ENCODE measurements at places on chromosomes 1 and 21.

GRCh38 chr1:157695417-157695816 lies 5.2 kb downstream of the FCRL3 start:
- no peak for DNase-seq

DNA sequence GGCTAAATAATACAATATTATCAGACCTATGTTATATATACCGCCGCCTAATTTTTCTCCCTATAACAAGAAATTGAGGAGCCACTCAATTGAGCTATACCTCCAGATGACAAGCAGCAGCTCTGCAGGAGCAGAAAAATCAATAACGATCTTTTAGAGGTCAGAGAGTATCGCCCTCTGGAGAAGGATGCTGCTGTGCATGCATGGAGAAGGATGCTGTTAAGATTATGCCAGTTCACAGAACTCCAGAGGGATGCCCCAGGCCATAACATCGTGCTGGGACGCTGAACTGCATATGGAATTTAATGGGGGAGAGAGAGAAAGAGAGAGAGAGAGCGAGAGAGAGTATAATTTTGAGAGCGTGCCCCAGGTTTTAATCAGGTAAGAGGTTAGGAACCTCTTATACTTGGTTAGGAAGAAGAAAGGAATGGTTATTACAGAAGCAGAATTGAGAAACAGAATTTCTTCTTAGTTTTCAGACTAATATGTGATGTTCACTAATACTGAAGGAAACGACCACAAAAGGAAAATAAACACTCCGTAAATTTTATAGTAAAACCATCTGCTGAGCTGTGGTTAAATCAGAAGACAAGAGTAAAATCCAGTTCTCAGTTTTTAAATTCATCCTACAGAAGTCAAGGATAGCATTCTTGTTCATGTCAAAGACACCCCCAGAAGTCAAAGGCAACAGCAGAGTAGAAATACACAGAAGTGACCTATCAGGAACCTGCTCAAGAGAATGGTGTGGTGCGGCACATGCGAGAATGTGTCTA lies 111.1 kb downstream of the SMYD2 start:
- no peak for DNase-seq

DNA sequence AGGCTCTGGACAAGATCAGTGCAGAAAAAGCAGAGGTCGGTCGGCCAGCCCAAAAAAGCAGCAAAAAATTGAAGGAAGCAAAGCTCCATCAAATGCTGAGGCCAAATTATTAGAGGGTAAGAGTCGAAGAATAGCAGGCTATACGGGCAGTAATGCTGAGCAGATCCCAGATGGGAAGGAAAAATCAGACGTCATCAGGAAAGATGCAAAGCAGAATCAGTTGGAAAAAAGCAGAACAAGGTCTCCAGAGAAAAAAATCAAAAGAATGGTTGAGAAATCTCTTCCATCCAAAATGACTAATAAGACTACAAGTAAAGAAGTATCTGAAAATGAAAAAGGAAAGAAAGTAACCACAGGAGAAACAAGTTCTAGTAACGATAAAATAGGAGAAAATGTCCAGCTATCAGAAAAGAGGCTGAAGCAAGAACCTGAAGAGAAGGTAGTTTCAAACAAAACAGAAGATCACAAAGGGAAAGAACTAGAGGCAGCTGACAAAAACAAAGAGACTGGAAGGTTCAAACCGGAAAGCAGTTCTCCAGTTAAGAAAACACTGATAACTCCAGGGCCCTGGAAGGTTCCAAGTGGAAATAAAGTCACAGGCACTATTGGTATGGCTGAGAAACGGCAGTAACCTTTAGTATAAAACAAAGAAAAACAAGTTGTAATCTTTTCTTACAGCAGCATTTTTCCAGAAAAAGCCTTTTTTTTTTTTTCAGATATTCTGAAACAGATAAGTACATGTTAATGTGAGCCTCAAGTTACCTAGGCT lies 75.7 kb downstream of the PHTF1 start:
- DNase-seq, result no peak

GRCh38 chr1:84398175-84399155 lies at the start of gene DNASE2B:
DNASE2B (plus strand) TSS chr1:84398484; CDS start chr1:84398565, 81 bp downstream.
- DNase-seq, result no peak

DNA sequence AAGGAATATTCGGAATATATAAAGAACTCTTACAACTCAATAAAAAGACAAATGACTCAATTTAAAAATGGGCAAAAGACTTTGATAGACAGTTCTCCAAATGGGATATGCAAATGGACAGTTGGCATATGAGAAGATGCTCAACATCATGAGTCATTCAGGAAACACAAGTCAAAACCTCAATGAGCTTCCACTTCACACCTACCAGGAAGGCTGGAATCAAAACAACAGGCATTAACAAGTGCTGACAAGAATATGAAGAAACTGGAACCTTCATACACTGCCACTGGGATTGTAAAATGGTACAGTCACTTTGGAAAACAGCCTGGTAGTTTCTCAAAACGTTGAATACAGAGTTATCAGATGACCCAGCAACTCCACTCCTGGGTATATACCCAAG lies 17.2 kb downstream of the PGBD5 start:
- DNase-seq, result no peak

- DNase-seq, result no peak
These were observed 62.8 kb upstream of the DPH5 start for GRCh38 chr1:101088431-101088830.

Data from NCI-H1092 treated with DMSO at 0.1 percent for 48 hours (cell line).